Esophagus mucosa (tissue), 1 donor: ENCODE measurements at places on chromosomes 1 and 21. TPM values are rescaled to one million over a fixed set of nuclear protein-coding genes. Genes with fewer than 3 reads are reported as not detected.

TNNT2 gene
- 3.9 TPM for total RNA-seq

DNA sequence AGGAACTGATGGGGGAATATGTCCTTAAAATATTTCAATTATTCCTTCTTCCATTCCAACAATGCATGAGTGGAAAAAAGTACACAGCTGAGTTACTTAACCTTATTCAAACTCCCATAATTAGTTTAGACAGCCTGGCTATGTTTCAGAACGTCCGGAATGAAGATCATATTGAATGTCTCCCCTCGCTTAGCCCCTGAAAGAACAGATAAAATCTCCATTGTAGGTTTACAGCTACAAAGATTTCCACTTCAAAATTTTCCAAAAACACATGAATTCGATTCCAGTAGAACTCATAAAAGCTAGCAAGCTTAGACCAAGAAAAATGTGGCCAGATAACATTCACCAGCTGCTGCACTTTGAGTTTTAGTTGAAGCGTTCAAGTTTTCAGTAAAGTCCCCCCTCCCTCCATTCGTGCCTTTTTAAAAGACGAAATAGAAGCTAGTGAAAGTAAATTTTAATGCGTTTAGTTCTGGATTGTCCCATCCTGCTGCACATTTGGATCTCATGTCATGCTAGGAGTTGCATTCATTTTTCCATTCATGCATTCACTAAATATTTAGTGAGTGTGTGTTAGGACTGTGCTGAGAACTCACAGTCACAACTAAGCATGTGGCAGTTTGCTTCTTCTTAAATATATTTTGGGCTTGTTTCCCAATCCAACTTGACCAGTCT is 29.4 kb upstream of the SSX2IP start:
- no peak for ATAC-seq

DNA sequence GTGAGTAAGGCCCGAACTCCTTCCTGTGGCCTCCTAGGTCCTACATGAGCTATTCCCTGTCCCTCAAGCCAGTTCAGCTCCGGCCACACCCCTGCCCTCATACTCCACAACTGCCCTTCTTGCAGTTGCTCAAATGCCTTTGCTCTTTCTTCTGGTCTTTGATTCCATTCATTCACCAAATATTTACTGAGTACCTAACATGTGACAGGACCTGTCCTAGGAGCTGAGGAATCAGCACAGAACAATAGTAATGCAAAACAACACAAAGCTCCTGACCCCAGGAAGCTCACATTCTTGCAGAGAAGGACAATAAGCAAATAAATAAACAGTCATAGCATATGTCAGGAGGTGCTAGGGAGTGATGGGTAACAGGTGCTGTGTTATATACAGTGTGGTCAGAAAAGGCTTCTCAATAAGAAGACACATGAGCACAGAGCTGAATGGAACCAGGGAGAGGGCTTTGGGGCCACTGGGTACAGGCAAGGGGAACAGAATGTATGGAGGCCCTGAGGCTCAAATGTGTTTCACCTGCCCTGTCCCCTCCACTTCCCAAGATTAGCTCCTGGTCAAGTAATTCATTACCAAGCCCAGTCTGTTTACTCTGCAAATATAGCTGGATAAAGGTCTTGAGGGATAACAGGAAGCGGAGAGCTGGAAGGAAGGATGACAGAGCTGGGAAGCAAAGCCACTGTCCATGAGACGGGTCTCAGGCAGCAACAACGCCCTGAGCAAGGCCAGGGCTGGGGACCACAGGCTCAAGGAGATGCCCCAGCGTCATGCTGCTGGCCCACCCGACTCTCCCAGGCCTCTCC is 145.1 kb downstream of the CSMD2 start:
- no peak for ATAC-seq

AKR7A3 gene
- total RNA-seq, result 0.88 TPM

GRCh38 chr21:28257276-28257675 is 735.4 kb downstream of the LTN1 start:
- ATAC-seq, result no peak

GRCh38 chr1:115425442-115425841 is 87.4 kb upstream of the NGF start:
- no peak for ATAC-seq

VANGL2 gene
- 12.3 TPM for total RNA-seq

GRCh38 chr1:48030696-48031365 is 33.6 kb upstream of the TRABD2B start:
- no peak for ATAC-seq

- no peak for ATAC-seq
Observed at GRCh38 chr1:82454431-82454830, 653.7 kb downstream of the ADGRL2 start.

DNA sequence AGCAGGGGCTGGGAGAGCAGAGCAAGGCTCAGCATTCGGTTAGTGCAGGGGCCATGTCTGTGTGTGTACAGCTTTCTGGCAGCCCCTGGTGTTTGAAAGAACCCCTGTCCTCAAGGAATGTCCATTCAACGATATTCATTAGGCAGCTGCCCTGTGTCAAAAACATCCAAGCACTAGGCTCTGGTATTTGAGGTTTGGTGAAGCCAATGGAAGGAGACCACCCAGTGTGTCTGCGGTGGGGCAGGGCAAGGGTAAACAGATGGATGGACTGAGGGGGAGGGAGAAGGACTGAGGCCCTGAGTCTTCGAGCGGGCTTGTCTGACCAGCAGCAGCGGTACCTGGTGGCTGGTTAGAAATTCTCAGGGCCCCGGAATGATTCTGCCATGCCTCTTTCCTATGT is 155.6 kb upstream of the KLHDC7A start:
- ATAC-seq, result no peak

GRCh38 chr1:162144853-162145252 is 75.4 kb downstream of the NOS1AP start:
- ATAC-seq, result no peak

- peak; percentile 20 for ATAC-seq
Observed at GRCh38 chr1:29134695-29135028, 11.0 kb upstream of the TMEM200B start.

SON gene
- 129 TPM for total RNA-seq

DNA sequence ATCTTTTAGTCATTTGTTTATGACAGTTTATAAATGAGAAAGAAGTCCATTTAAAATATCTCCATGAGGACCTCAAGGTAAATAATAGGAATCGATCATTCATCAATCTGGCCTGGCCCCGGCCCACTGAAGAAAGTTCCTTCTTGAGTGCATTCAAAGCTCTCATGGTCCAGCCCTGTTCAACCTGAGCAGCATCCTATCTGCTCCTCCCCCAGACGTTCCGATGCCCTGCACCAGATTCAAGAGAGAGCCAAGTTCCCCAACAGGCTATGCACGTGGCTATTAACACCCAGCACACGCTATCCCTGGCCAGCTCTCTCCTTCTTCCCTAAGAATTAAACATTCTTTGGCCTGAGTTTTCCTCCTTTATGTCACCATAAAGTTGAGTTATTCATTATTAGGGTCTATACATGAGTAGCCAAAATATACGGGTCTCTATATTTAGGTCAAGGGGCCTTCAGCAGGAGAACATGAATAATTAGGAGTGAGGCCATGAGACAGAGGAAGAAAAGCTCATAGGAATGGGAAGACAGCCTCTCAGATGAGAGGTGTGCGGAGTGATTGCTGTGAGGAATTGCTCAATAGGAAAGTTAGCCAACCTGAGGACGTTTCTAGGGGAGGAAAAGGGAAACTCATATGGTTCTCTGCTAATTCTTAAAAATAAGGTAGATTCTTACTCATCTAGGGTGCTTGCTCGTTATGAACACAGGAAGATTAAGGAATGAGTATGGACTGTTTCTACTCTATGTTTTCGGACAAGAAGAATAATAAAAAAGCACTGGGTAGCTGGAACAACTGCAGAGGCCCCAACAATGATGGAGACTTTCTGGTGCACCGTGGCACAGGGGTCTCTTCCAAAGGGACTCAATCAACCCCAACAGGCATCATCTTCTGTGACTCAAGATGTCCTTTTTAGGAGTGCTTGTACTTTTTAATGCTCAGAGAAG is 23.6 kb downstream of the RUNX1 start:
- ATAC-seq, result no peak

SRSF4 gene
- 47.6 TPM for total RNA-seq

CHI3L1 gene
- 20.5 TPM for total RNA-seq

GRCh38 chr1:151831605-151832004 is at the start of gene RORC:
TSS of gene RORC (minus strand) at chr1:151831802. CDS start at chr1:151831764, 38 bp downstream.
- ATAC-seq, result no peak

NR1I3 gene
- total RNA-seq, result not detected

GATAD2B gene
- total RNA-seq, result 17.9 TPM

DNAH14 gene
- total RNA-seq, result 5.9 TPM

- no peak for ATAC-seq
Observed at GRCh38 chr1:22508991-22509390, 54.3 kb upstream of the EPHA8 start.

GRCh38 chr21:42188663-42189062 is 30.3 kb upstream of the ABCG1 start:
- ATAC-seq, result no peak

DNA sequence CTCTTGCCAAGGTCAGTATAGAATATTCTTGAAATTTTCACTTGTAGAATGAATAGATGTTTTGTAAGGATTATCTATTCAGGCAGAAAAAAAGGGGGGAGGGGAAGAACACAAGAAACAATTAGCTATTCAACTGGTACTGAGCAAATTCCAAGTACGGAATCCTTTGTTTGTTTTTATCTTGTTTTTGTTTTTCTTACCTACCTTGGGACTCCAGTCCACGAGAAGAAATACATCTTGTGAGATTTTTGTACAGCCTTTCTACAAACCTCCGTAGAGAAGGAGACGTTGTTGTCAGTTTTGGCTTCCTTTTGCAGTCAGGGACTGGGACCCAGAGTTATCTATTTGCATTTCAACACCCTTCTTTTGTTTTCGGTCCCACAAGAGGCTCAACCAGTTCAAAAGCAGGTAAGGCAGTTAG is 36.0 kb downstream of the ZNF281 start:
- ATAC-seq, result no peak

GRCh38 chr21:37240978-37241377 is 26.2 kb downstream of the VPS26C start:
- no peak for ATAC-seq

WARS2 gene
- total RNA-seq, result 14.5 TPM

GRCh38 chr21:14057313-14057712 is 153.4 kb downstream of the LIPI start:
- no peak for ATAC-seq

ARHGEF11 gene
- total RNA-seq, result 13.2 TPM

DNA sequence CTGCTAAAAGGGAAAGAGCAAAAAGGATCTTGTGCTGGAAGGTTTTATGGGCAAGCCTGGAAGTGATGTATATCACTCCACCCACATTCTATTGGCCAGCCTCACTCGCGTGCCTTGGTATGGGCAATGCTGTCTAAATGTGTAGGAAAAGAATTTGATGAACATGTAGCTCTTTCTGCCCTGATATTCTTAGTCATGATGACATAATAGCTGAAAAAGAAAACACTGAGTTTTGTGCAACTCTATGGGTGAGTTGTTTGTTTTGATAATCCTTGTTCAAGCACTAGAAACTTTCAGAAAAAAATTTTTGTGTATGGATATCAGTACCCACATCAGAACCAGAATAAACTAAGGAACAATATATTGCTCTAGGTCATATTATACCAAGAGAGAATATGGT is 231.5 kb upstream of the ST6GALNAC5 start:
- ATAC-seq, result no peak

- no peak for ATAC-seq
Observed at GRCh38 chr1:98299861-98300260, 361.7 kb upstream of the SNX7 start.

SWT1 gene
- 2.4 TPM for total RNA-seq

DNA sequence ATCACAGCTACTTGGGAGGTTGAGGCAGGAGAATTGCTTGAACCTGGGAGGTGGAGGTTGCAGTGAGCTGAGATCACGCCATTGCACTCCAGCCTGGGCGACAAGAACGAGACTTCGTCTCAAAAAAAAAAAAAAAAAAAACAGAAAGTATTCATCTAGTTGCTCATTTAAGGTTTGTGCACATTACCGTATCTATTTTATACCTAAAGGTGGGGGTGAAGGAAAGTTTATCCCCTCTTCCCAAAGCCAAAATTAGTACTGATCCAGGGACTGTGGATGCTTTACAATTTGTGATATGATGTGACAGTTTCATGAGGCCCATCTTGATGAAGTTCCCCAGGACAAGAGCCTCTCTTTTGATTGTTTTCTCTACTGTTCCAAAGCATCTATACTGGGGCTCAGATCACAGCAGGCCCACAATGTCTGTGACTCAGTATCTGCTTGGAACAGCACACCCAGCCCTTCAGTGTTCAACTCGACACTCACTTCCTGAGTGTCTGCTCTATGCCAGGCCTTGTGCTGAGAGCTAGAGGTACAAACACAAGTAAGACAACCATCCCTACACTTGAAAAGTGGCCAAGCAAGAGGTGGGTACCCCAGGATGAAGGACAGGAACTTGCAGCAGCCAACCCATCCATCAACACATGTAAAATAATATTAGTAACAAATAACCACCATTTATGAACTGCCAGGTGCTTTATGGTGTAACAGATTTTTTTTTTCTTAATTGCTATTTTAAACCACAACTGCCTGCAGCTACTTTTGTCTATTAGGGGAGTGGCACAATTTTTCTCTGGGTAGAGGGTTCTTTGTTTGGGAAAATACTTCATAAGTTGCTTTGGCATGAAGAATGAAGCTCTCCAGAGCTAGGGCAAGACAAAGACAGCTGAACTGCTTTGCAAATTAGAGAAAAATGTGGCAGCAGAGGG is 29.0 kb upstream of the KHDRBS1 start:
- peak; percentile 66 for ATAC-seq

DNA sequence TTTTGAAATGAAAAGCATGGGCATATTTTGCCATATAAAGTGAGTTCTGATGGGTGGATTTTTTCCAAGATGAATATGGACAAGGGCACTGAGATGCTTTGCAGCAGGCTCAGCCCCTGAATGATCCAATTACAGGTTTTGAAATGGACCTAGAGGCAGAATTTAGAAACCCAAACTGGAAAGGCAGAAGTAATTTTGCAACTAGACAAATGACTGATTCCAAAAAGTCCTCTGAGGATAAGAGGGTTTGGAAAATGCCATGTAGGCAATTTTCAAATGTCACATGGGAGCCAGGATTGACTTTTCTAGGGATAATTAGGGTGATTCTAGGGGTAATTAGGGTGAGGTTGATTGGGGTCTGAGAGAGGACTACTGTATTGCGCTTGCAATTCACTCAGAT is 148.9 kb upstream of the ZNF648 start:
- ATAC-seq, result no peak

DNA sequence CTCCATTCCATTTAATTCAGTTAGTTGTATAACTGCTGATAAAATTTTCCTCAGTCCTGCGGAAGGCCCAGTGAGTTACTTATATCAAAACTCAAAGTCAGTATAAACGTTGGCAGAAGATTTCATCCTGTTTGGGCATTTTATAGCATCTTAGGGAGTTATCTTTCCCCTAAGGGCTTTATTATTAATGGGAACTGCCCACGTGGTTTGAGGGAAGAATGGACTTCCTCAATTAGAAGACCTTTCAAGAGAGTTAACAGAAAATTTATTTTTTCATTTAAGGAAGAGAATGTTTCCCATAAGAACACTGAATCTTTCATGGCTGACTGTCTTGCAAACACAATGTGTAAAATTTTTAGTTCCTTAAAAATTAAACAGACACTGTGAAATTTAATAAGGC is 400.1 kb downstream of the NEGR1 start:
- ATAC-seq, result no peak
